ENCODE measurements at places on chromosomes 16 and 17.

- peak; percentile 96 for DNase-seq
Measured at GRCh38 chr17:39730095-39730921, at the start of gene MIEN1. MIEN1 (minus strand) TSS chr17:39730532; CDS start chr17:39730495, 37 bp downstream.

DNA sequence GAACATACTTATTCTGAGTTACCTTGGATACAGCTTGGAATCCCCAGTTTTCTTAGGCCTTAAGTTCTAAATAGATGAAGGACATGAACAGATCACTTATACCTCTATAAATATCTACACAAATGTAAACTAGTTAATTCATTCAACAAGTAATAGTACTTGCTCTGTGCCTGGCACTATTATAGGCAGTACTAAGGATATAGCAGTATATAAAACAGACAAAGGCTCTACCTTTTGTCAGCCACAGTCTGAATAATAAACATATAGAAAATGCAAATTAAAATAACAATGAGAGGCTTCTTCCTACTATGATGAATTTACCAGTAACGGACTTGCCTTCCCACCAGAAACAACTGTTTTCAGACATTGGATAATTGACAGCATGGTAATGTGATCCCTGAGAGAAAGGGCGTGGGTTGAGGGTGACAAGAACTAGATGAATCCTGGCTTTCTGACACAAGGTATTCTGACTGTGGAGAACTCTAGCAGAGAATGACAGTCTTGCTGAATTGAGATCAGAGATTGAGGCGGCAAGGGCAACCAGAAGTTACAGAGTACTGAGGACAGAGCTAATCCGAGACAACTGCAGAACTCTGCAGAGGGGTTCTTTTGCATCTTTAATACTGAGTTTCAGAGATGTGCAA lies 170.5 kb downstream of the TANC2 start:
- no peak for DNase-seq

DNA sequence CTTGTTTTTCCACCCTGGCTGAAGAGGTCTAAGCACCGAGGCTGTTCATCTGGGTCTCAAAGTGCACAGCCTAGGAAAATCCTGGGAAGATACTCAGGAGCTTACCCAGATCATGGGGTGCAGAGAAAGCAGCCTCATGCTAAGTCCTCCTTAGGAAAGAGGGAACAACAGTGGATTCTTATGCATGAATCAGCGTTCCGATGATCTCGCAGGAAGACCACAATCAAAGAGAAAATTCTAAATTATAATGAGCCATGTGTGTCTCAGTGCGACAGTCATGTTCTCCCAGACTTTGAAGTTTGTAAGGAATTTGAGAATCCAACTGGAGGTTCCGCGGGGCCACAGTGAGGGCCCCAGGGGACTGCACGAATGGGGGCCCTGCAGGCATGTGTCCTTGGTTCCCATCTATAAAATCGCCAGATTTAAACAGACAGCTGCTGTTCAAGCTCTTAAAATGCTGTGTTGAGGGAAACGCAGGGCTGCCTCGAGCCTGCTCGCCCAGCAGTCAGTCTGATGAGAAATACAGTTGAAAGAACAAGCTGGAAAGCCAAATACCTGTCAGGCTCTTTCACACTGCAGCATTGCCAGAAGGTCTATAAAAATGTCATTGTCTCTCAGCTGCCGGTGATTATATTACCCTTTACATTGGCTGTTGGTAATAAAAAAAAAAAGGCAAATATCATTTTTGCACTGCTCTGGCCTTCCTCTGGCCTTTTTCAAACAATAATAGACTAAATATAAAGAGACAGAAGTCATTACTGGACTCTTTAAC lies 152.1 kb downstream of the PMP22 start:
- DNase-seq = no peak

- DNase-seq = no peak
Measured at GRCh38 chr17:62625870-62626200, 1.6 kb upstream of the MRC2 start.

GRCh38 chr17:38538906-38539305 lies 66.8 kb downstream of the SRCIN1 start:
- no peak for DNase-seq

- DNase-seq = no peak
Measured at GRCh38 chr17:42563143-42563509, 1.2 kb downstream of the COASY start.

GRCh38 chr16:72500545-72500944 lies 328.6 kb upstream of the PMFBP1 start:
- no peak for DNase-seq

GRCh38 chr17:15257258-15257788 lies 7.8 kb downstream of the PMP22 start:
- DNase-seq = peak; percentile 69

GRCh38 chr17:59897090-59897489 lies 4.2 kb downstream of the RPS6KB1 start:
- DNase-seq = no peak

DNA sequence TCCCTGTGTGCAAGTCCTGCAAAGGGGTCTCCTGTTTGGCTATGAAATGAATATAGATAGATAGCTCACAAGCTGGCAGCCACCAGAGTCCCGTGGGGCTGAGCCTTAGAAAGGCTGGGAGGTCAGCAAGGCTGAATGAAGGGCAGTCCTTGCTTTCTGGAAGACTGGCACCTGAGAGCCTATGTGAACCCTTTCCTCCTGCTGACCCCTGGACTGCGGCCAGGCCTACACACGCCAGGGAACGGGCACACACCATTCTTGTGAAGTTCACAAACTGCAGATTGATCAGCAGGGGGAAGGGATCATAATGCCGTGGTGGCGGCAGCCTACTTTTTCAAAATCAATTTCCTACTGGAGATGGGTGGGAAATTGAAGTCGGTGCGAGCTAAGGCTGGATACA lies 985 bp upstream of the C17orf107 start:
- no peak for DNase-seq

- no peak for DNase-seq
Measured at GRCh38 chr17:78448356-78448993, 70.0 kb downstream of the PGS1 start.

DNA sequence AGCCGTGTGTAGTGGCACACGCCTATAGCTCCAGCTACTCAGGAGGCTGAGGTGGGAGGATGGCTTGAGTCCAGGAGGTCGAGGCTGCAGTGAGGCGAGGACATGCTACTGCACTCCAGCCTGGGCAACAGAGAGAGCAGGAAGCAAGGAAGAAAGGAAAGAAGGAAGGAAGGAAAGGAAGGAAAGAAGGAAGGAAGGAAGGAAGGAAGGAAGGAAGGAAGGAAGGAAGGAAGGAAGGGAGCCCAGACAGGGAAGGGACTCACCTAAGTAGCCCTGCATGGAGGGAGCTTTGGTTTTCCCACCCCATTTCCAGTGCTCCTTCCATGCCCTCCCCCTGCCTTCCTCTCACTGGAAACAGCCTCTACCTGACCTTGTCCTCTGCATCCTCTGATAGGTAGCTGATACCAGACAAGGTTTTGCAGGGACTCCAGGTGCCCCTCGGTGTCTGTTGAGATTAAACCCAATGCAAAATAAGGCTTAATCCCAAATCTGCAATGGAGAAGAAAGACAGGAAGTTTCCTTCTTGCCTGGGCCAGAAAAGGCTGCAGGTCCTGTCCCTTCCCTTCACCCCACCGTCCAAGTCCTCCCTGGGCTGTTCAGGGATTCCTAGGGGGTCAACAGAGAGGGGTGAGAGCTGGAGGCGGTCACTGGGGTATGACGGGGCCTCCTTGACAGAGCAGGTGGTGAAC lies 21.5 kb upstream of the CA4 start:
- no peak for DNase-seq

All from nephron progenitor cell (in vitro differentiated cells).